ENCODE measurements at places on chromosomes 4 and X.

- no peak for DNase-seq
Measured at GRCh38 chrX:20481632-20482031, 214.9 kb upstream of the RPS6KA3 start.

DNA sequence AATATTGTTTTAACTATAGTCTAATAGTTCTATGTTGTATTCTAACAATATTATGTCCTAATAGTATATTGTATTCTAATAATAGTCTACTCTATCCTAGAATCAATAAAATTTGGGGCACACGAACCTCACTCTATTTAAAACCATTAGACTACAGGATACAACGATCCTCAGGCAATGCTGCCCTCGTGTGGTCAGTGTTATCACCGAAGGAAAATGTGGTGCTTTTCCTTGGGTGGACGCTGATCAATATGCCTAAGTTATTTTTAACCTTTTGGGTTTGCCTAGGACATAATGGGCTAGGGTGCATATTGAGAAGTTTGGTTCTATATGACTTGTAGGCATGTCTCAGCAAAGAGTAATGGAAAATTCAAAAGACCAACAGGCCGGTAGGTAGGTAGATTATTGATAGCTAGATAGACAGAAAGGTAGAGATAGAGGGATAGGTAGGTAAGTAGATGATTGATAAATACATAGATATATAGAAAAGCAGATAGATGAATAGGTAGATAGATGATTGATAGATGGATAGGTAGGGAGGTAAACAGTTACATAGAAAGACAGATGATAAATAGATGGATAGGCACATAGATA, 75.1 kb downstream of the PRKX start:
- no peak for DNase-seq

DNA sequence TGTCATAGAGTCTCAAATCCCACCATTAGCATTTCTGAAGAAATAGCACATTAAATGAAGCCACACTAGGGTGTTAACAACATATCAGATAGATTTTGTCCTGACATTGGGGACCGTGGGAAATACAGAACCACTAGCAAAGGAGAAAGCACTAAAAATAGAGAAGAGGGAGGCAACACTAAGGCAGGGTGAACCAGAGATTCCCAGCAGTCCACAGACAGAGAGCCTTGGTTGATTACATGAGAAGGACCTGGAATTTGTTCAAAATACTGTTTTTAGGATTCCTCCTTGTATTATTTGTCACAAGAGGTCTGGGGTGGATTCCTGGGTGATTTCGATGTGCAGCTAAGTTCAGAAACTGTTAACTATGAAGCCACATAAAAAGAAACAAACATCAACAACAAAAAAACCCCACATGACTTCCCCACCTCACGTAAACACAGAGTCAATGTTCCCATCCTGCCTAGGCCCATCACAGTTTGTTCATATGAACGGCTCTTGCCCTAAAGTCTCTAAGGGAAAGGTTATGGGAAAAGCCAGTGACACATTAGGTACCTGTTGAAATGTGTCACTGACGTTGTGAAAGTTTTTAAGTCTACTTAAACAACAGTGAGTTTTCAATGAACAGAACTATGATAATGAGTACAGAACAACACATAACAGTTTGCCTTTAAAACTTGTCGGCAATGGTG, 23.6 kb upstream of the GRSF1 start:
- DNase-seq, result no peak

DNA sequence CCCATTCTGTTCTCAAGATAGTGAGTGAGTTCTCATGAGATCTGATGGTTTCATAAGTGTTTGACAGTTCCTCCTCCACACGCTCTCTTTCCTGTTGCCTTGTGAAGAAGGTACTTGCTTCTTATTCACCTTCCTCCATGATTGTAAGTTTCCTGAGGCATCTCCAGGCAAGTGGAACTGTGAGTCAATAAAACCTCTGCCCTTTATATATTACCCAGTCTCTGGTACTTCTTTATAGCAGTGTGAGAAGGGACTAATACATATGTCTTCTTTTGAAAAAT, 58.4 kb downstream of the CFAP299 start:
- no peak for DNase-seq

GRCh38 chr4:26360273-26360672, 39.5 kb downstream of the RBPJ start:
- DNase-seq, result no peak

GRCh38 chr4:188485906-188486305, 346.7 kb downstream of the TRIML1 start:
- DNase-seq, result no peak

DNA sequence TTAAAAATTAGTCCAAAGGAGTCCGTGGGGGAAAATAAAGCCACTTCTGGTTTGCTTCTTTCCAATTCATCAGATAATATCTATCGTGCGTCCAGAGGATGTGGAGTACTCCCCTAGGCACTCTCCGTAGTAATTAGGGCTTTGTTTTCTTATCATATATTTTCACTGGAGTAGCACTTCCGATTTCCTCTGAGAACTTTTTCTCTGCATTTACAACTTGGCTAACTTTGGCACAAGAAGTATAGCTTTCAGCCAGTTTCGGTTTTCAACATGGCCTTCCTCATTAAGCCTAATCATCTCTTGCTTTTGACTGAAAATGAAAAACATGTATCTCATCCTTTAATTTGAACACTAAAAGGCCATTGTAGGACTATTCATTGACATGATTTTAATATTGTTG, 80.5 kb downstream of the CASP3 start:
- DNase-seq, result no peak

GRCh38 chr4:137032222-137032621, 500.1 kb downstream of the PCDH18 start:
- DNase-seq, result no peak

DNA sequence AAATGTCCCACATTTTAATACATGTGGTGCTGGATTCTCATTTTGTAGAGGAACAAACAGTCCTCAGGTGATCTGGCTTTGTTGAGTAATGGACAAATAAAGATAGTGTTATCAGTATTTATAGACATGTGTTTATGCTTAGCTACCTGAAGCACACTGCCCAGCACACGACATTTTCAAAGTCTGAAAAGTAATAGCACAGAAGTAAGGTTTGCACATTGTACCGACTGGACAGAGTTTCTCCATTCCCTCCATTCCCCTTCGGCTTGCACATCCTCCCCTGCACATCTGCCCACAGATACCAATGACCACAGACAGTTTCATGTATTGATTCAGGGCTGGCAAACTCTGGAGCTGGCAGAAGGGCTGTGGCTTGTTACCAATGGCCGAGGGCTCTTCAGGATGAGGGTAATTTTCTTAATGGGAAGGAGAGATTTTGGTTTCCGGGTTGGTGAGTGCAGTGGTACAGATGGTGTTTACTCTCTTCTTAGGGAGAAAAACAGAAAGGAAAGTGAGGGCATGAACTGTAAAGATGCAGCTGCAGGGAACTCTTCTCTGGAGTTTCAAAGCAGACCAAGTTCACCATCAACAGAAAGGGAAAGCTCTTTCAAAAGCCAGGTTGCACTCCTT, 2.3 kb downstream of the GRPR start:
- DNase-seq, result no peak

DNA sequence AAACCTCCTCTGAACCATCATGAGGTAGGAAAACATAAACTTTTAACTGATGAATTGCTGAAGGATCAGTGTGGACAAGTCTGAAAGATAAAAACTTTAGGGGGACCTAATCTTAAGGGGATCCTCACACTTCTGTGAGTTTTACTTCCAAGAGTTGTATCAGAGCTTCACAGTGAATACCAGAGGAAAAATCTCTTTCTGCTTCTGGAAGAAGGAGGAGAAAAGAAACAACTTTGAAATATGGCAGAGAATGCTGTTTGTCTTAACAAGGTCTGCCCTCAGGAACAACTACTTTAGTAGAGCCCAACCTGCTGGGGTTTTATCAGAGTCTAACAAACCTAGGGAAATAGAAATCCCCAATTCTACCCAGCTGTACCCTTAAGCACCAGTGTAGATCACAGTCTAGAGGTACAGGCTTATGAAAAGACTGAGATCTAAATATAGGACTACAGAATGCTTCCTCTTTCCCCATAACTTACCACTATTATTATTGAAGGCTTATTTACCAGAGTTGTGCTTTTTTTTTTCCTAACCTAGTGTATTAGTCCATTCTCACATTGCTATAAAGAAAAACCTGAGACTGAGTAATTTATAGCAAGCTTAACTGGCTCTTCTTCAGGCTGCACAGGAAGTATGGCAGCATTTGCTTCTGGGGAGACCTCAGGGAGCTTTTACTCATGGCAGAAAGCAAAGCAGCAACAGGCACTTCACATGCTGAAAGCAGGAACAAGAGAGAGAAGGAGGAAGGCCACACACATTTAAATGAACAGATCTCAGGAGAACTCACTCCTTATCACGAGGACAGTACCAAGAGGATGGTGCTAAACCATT, 167.9 kb downstream of the CAMK2D start:
- DNase-seq, result no peak

DNA sequence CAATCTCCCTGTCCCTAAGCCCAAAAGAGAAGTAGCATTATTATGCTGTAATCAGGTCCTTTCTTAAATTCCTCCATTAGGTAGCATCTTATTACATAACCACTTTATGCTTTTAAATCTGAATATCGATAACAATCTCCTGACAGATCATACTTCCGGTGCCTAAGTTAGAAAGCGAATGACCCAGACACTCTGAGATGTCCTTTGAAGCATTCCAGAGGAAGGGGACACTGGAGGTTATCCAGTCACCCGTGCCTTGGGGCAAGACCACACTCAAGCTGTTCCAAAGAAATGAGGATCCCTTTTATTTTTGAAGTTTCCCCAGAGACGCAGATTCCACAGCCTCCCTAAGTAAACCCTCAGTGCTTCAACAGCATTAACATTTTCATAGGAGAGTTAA, 125.7 kb downstream of the PALLD start:
- no peak for DNase-seq

- DNase-seq, result no peak
Measured at GRCh38 chrX:41322821-41323603, 10.9 kb upstream of the DDX3X start.

GRCh38 chrX:13933851-13934250, 95.8 kb downstream of the GEMIN8 start:
- DNase-seq, result no peak

DNA sequence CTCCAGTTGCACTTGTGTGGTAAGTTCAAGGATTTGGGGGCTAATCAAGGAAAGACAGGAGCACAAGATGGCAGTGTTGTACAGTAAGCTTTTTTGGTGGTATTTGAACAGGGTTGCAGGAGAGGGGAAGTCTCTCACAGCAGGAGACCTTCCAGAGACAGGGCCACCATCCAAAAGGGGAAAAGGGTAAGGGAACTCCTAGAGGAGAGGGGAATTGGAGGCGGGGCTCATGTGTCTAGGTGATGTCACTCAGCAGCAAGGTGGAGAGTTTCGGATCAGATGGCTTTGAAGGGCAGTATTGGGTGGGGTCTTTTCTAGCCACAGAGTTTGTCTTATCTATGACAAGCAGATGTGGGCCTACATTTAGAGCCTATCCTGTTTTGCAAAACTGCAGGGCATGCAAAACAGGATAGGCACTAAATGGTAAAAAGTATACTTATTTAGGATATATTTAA, 13.4 kb upstream of the RNF175 start:
- DNase-seq, result no peak

- DNase-seq, result no peak
Measured at GRCh38 chr4:52554612-52555355, 104.3 kb downstream of the USP46 start.

DNA sequence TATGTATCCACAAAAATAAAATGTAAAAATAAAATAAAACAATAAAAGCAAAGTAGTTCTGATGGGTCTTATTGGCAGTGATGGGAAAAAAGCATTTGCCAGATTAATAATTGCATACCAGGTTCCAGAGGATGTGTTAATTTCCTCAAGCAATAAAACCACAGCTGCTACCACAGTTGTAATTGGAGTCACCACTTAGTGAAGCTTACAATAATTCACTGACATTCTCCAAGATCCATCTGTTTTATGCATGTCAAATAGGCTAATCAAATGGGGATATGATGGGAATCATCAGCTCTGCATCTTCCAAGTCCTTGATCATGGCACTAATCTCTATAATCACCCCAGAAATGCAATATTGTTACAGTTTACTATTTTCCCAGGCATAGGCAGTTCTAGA, 123.5 kb upstream of the EMCN start:
- no peak for DNase-seq
